ENCODE measurements at places on chromosomes 12 and 14.

DNA sequence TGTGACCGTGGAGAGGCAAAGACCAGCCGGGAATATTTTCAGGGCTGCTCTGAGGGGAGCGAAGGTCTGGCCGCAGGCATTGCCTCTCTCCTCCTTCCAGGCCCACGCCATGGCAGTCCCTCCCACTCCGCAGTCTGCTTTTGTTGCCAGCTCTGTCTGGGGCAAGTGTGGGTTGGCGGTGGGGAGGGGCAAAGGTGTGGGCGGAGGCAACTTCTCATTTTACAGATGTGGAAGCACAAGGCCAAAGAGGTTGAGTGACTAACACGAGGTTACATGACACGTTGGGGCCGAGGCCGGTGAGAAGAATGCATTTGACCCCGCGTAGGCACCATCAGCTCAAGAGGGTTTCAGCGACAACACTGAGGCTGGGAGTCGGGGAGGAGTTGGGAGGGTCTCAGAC, 6.1 kb upstream of the FAIM2 start:
- no peak for DNase-seq

- no peak for DNase-seq
Observed at GRCh38 chr12:108637222-108637971, 3.7 kb upstream of the SELPLG start.

GRCh38 chr12:26628234-26628633, 204.8 kb downstream of the ITPR2 start:
- DNase-seq: no peak

DNA sequence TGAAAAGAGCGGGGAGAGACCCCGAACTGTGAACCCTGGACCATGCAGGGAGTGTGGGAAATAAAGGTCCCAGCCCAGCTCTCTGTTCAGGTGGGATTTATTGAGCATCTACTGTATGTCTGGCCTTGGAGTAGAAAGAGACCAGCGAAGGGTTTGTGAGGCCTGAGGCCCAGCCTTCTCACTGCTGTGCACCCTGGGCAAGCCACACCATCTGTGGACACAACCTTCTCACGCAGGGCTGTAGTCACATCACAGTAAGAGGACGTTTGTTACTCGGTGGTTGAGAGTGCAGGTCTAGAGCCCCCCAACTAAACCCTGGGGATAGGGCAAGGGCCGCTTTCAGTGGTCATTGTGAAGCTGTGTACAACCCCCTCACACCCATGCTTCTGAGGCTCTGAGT, 18.2 kb downstream of the FAM222A start:
- DNase-seq: no peak

GRCh38 chr12:58367041-58367440, 425.7 kb downstream of the ATP23 start:
- DNase-seq: no peak

DNA sequence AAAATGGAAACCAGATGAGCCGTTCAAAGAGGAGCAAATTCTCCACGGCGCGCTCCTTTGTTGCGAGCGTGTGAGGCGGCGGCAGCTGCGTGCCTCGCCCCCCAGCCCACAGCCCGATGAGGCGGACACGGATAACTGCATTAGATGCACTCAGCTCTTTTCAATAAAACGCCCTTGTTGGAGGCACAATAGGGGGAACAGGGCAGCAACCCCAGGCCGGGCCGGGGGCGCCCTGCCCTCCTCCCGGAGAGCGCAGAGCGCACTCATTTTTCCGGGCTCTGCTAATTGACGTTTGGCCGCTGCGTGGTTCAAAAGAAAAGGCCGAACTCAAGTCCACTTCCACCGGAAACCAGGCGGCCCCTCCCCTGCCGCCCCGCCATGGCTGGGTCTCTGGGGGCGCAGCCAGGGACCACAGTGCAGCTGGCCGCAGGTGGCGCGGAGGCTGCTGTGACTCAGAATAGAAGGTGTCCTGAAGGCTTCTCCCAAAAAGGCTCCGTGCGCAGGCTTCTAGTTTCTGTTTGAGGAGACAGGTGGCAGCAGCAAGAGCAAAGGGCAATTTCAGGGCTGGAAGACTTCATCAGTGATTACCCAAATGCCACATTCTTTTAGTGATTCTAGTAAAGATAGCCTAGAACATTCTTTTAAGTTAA, 29.0 kb upstream of the SMOC1 start:
- no peak for DNase-seq

GRCh38 chr12:68480526-68480925, 130.2 kb upstream of the RAP1B start:
- DNase-seq: no peak

DNA sequence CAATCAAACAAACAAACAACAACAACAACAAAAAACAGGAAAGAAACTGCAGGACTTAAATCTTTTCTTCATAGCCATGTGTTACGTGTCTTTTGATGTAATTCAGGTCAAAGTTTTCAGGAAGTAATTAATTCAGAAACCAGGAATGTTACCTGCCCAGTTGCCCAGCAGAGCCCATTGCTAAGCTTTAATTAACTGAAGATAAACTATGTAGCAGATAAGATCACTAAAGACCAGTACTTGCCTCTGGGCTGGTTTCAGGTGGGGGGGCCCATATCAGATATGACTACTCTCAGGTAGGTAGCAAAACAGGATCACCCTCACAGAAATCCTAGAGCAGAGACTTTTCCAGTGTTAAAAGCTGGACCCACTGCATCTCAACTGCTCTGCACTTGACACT, 69.2 kb downstream of the LIN7A start:
- no peak for DNase-seq

DNA sequence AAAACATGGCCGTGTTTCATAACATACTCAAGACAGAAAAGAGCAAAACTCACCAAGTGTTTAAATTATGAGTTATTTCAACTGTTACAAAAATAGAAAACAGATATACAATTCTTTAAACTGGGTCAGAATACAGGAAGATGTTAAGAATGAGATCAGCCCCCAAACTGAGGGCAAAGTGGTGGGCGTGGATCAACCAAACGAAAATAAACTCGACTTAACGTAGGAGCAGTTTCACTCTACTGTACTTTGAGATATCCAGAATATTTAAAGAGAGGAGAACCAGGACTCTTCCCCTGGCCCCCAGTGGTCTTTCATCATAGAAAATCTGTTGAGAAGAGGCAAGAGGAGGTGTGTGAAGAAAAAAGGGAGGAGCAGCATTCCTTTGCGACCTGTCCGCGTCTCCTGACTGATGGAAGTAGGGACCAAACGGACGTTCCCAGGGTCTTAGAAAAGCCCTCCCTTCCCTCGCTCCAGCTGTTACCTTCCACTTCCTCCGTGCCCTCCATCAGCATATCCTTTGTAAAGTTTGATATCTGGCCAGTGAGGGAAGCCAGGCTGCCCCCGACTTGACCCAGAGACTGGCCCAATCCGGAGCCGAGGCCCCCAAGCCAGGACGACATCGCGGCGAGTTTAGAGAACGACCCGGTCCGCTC, 668 bp downstream of the TRIP11 start:
- DNase-seq: no peak

GRCh38 chr14:78164226-78164853, 5.8 kb upstream of the NRXN3 start:
- DNase-seq: no peak

DNA sequence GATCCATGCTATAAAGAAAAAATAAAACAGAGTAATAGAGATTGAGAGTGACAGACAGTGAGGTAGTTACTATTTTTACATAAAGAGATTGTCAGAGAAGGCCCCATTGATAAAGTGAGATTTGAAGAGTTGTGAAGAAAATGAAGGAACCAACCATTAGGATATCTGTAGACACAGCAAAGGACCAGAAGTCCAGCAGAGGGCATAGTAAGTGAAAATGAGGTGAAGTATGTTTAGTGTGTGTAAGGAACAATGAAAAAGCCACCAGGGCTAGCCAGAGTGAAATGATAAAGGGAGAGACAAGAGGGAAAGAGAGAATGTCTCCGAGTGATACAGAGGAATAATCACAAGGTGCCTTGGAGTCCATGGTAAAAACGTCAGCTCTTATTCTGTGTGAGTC, 411.0 kb downstream of the NELL2 start:
- DNase-seq: no peak

GRCh38 chr12:16036073-16036472, 124.9 kb downstream of the DERA start:
- no peak for DNase-seq

DNA sequence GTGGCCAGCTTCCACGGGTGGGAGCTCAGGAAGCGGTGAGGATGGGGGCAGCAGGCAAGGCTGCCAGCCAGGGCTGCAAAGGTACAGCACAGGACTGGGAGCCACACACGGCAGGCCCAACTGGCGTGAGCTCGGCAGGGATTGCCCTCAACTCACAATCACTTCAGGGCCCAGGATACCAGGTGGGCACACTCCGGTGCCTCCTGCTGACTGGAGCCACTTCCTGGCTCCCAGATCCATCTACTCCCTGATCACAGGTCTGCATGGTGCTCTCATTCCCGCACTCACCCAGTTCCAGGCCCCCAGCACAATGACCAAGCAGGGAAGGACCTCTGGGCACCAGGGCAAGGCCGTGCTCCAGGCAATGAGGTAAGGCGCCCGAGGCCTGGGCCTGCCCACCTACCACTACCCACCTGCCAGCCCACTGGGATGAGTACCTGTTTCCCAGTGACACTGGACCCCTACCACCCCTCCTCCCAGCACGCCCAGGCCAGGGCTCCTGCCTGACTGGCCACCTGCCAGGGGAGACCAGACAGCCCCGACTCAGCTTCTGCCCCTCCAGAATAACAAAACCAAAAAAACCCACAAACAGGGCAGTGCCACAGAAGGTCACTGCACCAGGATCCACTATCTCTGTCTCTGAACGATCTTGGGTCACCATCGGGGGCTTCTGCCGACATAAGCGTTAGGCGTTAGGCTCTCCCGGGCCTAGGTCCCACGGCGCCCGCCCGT, 1.8 kb downstream of the JAG2 start:
- DNase-seq: no peak

GRCh38 chr14:50400461-50400860, 3.8 kb upstream of the CDKL1 start:
- no peak for DNase-seq

DNA sequence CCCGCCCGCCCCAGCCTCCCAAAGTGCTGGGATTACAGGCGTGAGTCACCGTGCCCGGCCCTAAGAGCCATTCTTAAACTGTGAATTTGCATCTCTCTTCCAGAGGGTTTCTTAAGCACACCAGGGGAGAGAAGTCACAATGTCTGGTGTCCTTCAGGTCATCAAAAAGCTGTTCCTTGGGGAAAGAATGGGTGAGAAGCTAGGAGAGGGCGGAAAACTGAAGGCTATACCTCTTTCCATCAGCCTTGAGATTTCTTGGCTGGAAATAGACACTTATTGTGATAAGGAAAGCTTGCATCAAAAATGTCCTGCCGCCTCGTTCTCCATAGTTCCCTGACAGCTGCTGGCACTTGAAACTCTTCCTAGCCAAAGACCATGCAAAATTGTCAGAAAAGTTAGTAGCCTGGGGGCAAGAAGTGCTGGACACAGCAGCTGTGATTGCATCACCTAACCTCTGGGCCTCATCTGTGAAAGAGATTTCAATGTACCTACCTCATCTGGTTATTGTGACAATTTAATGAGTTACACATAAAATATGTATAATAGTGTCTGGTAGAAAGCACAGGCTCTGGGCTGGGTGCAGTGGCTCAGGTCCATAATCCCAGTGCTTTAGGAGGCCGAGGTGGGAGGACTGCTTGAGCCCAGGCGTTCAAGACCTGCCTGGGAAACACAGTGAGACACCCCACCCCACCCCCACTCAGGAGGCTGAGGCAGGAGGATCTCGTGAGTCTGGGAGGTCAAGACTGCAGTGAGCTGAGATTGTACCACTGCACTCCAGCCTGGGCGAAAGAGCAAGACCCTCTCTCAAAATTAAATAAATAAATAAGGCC, 9.7 kb upstream of the UBC start:
- DNase-seq: no peak

DNA sequence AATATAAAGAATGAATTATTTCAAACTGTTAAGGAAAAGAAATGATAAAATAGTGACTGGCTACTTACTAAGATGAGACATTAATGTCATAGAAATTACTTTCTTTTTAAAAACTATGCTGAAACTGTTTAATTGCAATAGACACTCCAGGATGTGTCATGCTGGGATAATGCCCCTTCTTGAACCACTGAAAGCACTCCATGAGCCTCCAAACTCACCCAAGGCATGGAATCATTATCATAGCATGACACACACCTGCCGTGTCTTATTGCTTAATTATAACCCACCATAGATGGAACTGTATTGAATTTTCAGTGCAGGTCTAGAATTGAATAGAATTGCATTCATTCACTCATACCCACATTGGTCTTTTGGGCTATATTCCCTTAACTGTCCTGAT, 4.3 kb downstream of the MBIP start:
- DNase-seq: no peak

DNA sequence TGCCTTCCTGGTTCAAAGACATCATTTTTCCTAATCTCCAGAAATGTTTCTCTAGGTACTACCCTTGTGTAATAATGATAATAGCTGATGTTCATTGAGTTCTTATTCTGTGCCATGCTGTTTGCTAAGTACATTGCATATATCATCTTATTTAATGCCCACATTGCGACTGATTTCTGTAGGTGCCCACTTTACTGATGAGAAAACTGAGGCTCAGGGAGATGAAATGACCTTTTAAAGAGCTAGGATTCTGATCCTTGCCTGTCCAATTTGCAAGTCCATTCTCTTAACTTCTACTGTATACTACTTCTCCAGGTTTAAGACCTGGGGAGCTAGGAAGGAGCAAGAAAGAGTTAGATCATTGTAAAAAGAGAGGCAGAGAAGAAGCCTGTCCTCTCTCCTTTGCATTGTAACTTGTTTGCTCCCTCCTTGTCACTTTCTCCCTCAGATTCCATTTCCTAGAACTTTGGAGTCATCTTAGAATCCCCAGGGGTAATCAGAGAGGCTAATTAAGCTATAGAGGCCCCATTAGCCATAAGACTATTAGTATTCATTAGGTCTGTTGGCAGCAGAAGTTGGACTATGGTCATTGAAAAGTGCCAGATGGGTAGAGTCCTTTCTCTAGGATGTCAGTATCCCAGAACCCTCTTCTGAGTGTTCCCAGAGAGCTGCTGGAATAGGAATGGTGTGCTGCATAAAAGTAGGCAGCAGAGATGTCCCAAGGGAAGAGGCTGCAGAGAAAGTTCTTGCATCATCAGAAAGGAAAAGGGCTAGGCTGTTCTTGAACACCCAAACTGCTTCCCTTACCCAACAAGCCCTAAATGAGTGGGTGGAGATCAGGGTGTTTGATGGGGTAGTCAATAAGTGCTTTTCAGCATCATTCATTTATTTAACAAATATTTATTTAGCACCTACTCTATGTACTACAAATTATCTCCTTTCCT, 3.1 kb downstream of the DGKA start:
- no peak for DNase-seq

GRCh38 chr14:78029601-78030372, 140.4 kb upstream of the NRXN3 start:
- DNase-seq: no peak

DNA sequence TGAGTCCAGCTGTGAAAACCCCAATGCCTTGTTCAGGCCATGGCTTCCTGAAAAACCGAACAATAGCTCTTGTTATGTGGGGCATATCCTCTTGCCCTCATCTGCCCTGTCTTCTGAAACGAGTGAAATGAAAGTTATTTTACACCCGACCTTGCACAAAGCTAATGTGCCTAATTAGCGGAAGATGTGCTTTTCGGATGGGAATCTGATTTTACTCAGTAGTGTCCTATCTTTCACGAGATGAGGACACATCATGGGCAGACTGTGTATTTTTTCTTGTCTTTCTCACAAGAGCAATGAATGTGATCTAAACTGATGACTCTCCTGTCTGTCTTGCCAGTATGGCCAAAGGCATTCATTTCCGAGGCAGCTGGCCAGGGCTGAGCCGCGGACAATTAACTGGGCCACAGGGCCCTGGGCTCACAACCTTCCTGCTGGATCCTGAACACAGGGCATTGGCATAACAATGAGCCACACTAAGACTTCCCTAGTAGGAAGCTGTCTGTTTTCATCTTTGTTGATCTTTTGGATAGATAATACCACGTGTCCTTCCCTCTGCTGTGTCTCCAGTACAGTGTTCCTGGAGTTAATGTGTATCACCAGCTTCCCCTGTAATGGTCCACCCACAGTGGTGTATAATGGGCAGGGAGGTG, 86.0 kb upstream of the HIF1A start:
- DNase-seq: no peak
